ENCODE measurements at places on chromosomes 5 and 9.

DNA sequence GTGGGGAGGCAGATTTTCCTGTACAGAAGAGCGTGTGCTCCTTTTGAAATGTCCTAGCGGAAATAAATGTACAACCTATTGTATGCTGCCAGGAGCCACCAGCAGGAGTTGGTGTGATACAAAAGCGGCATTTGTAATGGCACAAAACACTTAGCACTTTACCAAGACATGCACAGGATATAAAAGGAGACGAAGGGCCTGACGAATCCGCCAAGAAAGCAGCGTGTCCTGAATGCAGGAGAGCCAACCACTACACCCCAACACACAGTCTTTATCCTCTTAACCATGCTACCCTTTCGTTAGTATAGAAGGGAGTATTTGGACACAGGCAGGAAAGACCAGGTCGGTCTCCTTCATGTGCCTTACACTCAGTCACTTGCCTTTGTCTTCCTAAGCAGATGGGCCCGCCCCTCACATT is 218.1 kb downstream of the TRIM32 start:
- no peak for DNase-seq

DNA sequence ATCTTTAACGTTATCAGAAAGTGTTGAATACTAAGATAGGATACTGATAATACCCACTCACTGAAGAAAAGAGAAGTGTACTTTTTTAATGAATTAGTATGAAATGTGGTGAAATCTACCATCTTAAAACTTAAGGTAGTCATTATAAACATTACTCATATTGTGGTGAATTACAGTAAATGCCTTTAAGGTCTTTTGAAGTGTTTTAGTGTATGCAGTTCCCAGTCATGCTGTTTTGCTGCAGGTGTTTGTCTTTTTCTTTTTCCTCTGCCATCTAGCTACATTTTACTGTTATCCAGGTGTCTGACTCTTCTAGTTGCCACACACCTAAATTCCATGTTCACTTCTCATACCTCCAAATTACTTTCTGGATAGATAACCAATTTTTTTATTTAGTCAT is 72.6 kb downstream of the ERMP1 start:
- no peak for DNase-seq

DNA sequence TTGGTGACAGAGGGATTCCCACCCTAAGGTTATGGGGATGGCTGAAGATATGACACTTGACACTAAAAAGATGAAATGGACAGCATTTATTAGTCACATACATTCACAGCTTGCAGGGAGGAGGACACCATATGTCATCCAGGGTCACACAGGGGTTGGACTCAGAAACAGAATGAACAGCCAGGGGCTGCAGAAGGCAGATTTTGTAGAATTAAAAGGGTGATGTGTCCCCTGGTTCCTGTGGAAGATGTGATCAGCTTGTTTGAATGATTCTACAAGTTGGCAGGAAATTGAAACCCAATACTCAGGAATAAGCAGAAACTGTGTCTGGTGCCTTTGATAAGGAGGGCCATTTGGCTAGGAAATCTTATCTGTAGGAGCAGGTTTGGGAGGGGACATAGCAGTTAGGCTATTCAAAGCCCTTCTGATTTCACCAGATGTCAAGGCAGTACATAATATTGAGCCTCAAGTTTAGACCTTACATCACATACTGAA is 102.3 kb upstream of the GRIN3A start:
- no peak for DNase-seq

DNA sequence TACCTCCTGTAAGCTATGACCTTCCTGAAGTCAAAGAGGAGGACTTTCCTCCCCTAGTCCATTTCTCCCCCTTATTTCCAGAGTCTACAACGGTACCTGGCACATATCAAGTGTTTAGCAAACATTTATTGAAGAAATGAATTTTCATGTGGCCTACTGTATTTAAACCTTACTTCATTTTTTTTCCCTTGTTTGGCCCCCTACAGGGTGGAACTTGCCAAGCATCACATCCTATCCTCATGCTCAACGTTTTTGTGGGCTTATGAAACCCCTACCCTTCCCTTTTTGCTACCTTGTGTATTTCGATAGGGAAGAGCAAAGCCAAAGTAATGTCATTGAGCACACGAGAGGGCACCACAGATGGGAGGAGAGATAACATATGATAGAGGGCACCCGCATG is 1857.8 kb upstream of the WWC1 start:
- DNase-seq = no peak

DNA sequence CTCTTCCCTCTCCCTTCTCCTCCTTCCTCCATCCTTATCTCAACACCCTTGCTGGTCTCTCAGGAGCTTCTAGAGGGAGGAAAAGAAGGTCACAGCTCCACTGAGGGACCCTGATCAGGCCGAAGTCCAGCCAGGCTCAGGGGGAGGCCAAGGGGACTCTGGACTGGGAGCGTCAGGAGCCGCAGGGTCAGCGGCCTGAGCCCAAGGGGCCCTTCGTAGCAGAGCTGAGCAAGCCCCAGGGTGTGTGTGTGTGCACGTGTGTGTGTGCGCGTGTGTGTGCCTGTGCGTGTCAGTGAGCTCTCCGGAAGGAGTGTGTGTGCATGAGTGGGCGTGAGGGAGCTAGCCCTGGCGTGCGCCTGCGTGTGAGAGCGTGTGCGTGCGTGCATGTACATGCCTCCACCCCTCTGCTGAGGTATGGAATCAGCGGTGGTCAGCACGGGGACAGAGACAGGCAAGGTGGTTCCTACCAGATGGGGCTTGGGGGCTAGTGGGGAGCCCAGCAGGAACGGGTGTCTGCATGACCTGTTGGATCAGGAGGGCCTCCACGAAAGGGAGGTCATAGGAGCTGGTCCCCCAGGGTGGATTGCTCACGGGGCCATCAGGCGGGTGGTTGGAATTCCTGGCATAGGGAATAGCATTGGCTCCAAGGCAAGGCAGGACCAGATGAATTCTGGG is 10.0 kb upstream of the AGPAT2 start:
- no peak for DNase-seq

DNA sequence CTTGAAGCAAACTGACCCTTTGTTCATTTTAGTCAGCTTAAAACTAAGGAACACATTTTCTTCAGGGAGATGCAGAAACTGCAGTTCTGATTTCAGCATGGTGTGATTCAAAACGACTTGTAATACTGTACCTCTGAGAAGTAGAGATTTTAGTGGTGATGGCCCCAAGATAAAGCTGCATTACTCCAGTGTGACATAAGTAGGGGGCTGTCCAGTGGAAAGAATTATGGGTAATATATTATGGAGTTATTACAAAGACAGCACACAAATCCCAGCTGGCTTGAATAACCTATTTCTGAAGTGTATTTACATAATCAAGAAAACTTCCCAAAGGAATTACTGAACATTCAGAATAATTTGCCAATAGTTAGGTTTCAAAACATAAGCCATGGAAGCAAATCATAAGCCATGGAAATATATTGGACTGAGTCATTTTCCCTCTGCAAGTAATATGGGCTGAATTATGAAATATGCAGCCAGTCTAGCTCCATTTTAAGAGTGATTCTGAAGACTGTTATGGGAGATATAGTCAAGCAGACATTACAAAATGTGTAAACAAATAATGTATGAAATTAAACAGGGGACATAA is 133.7 kb upstream of the FBXL17 start:
- DNase-seq = no peak

DNA sequence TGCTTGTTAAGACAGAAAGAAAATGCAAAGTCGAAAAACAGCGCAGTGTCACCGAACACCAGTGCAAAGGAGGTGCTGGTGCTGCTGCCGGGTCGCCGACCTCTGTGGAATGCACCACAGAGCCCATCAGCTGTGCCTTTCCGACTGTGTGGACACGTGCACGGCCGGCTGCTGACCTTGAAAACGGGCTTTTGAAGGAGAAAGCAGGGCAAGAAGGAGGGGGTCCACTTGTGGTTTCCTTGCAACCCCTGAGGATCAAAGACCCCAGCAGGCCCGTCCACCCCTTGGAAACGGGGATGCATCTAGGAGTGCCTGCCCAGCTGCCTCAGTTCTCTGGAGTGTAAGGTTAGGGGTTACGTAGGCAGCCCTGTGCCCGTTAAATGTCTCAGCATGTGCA is 6.2 kb upstream of the OLFM1 start:
- no peak for DNase-seq

- DNase-seq = no peak
These were observed at the start of the genes GBA2 and RGP1 for GRCh38 chr9:35748858-35749514. Gene GBA2, minus strand, starts transcription at chr9:35749228. Its CDS starts 524 bp downstream, at chr9:35748704. Gene RGP1, plus strand, starts transcription at chr9:35749287. Its CDS starts 469 bp downstream, at chr9:35749756.

- DNase-seq = no peak
These were observed 228.1 kb upstream of the NR4A3 start for GRCh38 chr9:99593610-99594009.

GRCh38 chr9:89312222-89312571 is 1.2 kb downstream of the CKS2 start:
- DNase-seq = no peak

- no peak for DNase-seq
These were observed 15.1 kb downstream of the AUH start for GRCh38 chr9:91346644-91347043.

DNA sequence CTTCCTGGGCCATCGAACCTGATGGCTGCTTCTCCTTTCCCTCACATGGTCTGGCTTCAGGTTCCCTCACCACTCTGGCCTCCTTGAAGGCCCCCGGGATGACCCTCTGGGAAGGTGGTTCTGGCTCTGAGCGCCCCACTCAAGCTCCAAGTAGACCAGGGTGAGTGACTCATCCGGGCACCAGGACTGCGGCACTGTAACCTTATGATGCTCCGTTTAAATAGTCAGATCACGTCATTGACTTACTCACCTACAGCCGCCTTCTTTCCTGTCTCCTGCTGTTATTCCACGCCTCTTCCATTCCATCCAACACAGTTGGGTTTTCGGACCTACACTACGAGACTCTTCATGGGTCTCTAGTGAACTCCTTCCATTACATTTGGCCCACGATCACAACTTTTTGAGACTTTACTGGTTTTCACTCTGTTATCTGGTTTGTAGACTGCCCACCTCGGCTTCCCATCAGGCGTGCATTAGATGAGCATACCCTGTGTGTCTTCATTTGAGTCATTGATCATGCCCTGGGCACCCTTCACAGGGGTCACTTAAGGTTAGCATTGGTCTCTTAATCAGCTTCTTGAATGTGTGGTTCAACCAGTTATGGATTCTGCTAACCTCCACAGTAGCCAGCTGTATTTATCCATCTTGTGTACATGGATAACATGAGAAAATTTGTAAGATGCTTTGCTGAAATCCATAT is 138.8 kb upstream of the LMX1B start:
- DNase-seq = no peak

GRCh38 chr5:127425868-127426267 is 91.6 kb upstream of the PRRC1 start:
- no peak for DNase-seq

DNA sequence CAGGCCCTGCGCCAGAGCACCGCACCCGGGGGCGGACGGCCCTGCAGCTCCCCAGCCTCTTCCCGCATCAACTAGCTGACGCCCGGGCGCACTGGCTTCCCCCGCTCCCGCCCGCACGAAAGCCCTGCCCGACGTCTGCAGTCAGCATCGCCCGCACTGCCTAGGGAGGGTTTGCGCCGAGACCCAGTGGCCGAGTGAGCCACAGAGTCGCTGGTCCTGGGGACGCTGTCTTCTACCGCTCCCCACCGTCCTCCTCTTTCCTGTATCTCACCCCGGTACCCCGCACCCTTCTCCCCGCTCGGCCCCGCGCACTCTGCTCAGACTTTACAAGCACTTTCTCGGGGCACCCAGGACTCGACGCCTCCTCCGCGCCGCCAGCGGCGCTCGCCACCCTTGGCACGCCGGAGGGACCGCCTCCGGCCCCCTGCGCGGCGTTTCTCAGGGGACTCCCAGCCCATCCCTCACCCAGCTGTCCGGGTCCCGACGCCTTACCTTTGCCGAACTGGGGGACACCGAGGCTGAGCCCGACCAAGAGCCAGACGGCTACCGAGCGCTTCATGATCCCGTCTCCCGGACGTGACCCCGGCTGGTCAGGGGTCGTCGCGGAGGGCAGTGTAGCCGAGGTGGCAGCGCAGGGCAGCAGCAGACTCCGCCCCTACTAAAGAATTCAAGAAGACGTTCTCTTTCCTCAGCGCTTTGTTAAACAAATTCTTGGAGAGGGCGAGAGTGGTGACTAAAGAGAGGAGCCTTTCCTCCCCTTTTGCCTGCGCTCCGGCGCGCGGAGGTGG is 670 bp downstream of the EDIL3 start:
- DNase-seq = no peak

- DNase-seq = no peak
These were observed 13.7 kb downstream of the IER5L start for GRCh38 chr9:129164246-129164930.

- DNase-seq = no peak
These were observed 102.6 kb downstream of the ESM1 start for GRCh38 chr5:54882841-54883240.

GRCh38 chr9:61666849-61667371 is 477.1 kb downstream of the SPATA31A7 start:
- DNase-seq = no peak

GRCh38 chr5:12270914-12271313 is 366.7 kb upstream of the CTNND2 start:
- no peak for DNase-seq

DNA sequence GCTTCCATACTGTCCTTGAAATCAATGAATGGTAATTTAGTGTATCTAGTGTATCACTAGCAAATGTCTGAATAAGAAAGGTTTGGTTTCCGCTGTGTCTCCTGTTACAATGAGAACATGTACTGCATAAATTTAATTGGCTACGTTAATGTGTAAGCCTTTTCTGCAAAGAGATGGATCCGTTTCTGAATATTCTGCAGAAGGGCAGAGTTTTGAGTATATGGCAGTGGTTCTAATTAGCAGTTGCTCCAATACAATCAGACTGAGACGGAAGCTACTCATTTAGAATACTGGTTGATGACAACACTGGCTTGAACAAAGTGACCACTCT is 555 bp upstream of the PCDHGC4 start:
- DNase-seq = no peak

DNA sequence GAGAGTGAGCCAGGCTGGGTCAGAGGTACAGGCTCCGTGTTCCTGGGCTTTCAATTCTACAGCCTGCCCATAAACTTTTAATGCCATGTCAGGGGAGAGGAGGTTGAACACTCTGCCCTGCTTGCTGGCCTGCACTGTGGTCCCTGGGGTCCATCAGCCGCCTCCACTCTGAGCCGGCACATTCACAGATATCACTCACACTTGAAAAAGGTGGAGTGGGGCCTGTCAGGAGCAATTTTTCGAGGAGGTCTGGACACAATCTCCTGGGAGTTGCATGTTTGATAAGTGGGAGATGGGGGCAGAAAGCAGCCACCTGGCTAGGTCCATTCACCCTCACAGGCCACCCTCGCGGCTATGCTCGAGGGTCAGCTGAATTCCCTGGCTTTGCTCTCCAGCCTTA is 22.9 kb downstream of the S1PR3 start:
- no peak for DNase-seq

GRCh38 chr5:55377810-55378209 is 70.0 kb downstream of the MTREX start:
- DNase-seq = no peak

DNA sequence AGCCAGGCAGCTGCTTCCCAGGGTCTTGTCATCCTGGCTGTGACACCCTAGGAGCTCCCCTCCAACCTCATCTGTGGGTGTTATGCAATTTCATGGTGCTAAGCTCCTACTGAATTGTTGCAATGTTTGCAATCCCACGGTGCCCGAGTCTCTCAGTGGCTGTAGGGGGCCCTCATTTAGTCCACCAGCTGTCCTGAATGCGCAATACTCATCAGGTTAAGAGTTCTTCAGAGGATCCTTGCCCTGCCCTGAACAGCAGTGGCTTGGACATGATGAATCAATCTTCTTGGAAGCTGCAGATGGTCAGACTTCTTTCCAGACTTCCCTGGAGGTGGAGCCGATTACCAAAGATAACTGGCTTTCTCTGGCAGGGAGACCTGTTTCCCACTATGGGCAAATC is 584.1 kb downstream of the CCDC171 start:
- DNase-seq = no peak

GRCh38 chr9:120397453-120397852 is 182.5 kb downstream of the CDK5RAP2 start:
- no peak for DNase-seq

Measured in stimulated activated CD4-positive, alpha-beta T cell treated with anti-CD3 and anti-CD28 coated beads, TNF-alpha, amount 100 ng/mL, for 24 hours (primary cell).